H9 (cell line): ENCODE measurements at places on chromosomes 4 and X.

GRCh38 chr4:176548571-176548970 lies 228.8 kb downstream of the SPCS3 start:
- DNase-seq: no peak

- DNase-seq: no peak
Observed at GRCh38 chr4:14850455-14851097, 151.7 kb upstream of the CPEB2 start.

- no peak for DNase-seq
Observed at GRCh38 chr4:67055319-67055718, 490.0 kb downstream of the CENPC start.

GRCh38 chr4:89640620-89641366 lies 196.2 kb downstream of the SNCA start:
- peak; percentile 95 for DNase-seq
